ENCODE measurements at places on chromosomes 2 and 18.

GRCh38 chr2:53209679-53210458 is 557.7 kb upstream of the CHAC2 start:
- DNase-seq = no peak

- DNase-seq = no peak
Observed at GRCh38 chr2:210086292-210086691, 83.9 kb downstream of the RPE start.

- DNase-seq = no peak
Observed at GRCh38 chr18:11866329-11866728, 15.1 kb downstream of the CHMP1B start.

GRCh38 chr2:32824070-32824809 is 122.5 kb upstream of the LTBP1 start:
- DNase-seq = no peak

- DNase-seq = no peak
Observed at GRCh38 chr2:213271947-213272346, 12.3 kb upstream of the SPAG16 start.

DNA sequence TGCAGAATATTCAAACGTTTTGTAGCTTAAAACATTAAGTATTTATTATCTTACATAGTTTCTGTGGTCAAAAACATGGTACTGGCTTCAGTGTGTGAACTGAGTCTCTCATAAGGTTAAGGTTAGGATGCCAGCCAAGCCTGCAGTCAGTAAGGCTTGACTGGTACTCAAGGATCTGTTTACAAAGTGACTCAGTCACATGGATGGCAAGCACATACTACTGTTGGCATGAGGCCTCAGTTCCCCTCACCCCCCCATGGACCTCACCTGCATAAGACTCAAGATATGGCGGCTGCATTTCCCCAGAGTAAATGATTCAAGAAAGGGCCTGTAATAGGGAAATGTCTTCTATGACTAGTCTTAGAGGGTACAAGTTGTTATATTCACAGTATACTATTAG is 1167.5 kb downstream of the DPP10 start:
- DNase-seq = no peak

DNA sequence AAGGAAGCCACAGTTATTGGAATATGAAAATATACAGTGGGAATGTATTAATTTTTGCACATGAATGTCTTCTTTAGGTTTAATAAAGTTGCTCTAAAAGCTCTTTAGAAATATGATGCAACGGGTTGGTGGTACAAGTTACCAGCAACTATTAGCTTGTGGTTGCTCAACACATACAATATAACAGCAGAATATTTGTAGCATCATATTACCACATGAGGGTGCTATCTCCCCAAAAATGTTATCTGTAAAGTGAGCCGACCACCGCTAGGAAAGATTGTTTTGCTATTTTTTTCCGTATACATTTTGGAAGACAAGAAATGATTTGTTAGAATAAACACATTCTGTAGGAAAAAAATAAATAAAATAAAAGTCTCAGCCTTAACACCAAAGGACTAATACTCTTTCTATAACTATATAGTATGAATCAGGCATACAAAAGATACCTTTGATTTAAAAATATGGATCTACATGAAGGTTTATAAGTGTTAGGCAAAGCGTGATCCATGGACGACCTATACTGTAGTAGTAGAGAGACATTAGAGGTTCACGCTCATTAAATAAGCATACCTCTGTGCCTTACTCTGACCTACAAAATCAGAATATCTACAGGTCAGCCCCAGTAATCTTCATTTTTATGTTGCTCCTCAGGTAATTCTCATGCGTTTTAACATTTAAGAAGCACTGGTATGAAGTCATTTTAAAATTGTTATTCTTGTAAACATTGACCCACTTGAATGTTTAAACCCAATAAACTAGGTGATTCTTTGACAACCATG is 1110.6 kb upstream of the ACVR2A start:
- DNase-seq = no peak

DNA sequence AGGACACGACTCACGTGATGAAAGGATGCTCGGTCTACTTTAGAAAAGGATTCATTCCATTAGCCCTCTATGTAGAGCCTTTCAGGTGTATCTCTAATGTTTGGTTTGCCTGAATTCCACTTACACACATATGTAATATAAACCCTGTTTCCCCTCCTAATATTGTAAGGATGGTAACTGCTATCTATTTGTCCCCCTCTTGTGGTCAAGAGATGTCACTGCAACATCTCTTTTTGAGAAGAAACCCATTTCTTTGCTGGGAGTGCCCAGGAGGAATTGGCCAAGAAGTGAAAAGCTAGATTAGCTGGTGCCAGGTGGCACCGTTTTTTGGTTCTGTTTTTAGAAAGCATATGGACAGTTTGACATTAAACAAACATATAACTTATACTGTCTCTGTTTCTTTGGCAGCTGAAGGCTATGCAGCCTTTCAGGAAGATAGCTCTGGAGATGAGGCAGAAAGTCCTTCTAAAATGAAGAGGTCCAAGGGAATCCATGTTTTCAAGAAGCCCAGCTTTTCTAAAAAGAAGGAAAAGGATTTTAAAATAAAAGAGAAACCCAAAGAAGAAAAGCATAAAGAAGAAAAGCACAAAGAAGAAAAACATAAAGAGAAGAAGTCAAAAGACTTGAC is 41.2 kb downstream of the RALBP1 start:
- no peak for DNase-seq

GRCh38 chr18:34562252-34562870 is 147.7 kb upstream of the DTNA start:
- no peak for DNase-seq

- DNase-seq = no peak
Observed at GRCh38 chr2:113218283-113219091, 44.7 kb downstream of the PSD4 start.

GRCh38 chr18:62186499-62186773 is 420 bp downstream of the PIGN start:
- peak; percentile 44 for DNase-seq

GRCh38 chr2:107276034-107276433 is 390.1 kb upstream of the ST6GAL2 start:
- no peak for DNase-seq

DNA sequence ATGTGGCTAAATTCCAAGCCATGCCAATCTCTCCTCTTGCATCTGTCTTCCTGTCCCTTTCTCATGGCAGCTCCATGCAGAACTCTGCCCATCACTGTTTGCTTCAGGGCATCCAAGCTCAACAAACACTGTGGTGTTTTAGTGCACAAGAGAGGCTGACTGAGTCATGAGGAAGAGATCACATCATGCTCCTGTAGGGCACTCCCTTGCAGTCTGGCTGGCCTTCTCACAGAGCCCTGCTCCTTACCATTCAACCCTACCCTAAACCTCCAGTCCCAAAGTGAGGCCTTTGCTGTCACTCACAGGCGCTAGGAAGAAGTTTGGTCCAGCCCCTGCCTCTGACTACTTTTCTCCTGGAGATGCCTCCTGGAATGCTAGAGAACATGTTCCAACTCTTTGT is 194.0 kb downstream of the LRATD1 start:
- DNase-seq = no peak

DNA sequence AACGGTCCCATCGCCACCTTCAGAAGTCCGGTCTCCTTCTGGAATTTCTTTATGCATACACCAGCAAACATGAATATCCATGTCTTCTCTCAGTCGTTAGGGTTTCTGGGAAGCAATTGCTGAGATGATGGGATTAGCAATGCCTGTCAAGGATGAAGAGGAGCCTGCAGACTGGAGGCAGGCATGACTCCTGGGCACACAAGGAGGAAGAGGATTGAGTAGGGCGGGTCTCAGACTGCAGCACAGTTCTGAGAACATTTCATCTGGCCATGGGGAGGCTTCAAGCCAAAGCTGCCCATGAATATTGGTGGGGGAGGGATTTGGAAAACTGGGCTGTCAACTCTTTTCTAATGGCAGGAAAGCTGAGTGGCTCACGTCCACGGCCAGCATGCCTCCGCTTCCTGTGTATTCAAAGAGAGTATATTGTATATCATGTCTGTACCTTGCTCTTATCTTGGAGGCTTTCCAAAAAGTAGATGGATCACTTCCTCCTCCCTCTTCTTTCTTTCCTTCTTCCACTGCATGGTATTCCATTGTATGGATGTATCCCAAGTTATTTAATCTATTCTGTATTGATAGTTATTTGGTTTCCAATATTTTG is 24.5 kb downstream of the MC2R start:
- no peak for DNase-seq

DNA sequence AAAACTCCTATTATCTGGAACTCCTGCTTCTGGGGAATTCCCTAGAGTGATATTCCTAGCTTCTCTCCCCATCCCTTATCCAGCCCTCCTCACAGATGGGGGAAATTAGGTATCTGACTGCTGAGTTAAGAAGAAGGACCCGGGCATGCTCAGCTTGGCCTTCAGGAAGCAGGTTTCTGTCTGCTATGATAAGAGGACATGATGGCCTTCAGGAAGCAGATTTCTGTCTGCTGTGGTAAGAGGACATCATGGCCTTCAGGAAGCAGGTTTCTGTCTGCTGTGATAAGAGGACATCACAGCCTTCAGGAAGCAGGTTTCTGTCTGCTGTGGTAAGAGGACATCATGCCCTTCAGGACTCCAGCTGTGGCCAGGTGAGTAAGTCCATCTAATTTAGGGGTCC is 65.2 kb downstream of the PLEKHM3 start:
- DNase-seq = no peak

DNA sequence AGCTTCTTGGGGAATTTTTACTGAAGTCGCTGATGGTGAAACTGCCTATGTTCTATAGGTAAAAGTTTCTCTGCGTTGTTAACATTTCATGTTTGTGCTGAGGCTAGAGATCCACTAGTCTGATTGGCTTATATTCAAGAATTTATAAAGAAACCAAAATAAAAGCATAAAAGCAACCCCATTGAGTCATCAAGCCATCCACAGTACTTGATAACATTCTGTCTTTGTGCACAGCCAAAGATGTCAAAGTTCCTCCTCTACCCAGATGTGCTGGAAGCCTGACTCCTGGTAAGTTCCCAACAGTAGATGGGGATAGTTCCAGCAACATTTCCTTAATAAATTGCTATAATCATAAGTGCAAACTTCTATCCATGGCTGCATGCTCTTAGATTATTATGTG is 107.8 kb downstream of the TANC1 start:
- no peak for DNase-seq

DNA sequence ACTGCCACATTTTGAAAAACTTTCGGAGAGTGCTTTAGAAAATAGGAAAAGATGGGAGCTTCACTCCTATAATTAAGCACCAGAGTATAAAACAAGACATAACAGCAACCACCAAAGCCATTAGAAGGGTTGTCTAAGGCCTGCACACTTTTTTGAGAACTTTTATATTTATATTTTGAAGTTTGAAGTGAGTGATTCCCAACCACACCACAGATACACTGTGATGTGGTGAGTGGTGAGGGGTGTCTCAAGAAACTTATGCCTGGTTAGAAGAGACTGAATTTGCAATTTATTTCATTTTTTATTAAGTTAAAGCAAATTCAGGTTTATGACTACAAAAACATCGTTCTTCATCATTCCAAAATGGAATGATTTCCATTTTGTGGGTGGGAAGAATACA is 161.9 kb downstream of the DNAH6 start:
- DNase-seq = no peak

GRCh38 chr2:189254268-189254883 is 74.8 kb upstream of the COL5A2 start:
- no peak for DNase-seq

DNA sequence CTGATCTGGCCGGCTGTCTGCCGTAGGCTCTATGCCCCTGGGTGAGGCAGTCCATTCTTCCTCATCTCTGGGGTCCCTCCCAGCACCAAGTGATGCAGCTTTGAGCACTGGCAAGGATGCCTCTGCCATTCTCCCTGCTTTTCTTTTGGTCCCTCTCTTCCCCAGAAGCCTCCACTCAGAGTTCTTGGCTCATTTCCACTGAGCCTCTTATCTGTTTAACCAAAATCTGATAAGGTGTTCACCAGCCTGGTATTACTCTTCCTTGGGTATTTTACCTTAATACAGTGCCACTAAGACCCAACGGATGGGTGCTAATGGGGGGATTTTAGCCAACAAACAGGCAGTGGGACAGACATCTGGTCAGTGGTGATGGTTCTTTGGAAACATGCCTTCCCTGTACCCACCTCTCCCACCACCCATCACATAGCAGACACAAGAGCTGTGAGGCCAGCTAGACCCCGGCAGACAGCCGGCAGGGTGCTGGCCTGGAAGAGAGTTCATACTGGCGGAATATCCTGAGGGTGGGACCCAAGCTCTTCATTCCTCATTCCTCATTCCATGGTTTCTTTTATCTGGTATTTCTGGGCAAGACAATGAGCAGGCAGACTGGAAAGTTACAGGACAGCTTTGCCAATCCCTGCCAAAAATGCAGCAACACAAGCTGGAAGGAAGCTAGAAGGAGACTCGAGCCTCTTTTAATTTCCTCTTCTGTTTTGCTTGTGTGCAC is 34.6 kb downstream of the ZBTB7C start:
- DNase-seq = no peak

DNA sequence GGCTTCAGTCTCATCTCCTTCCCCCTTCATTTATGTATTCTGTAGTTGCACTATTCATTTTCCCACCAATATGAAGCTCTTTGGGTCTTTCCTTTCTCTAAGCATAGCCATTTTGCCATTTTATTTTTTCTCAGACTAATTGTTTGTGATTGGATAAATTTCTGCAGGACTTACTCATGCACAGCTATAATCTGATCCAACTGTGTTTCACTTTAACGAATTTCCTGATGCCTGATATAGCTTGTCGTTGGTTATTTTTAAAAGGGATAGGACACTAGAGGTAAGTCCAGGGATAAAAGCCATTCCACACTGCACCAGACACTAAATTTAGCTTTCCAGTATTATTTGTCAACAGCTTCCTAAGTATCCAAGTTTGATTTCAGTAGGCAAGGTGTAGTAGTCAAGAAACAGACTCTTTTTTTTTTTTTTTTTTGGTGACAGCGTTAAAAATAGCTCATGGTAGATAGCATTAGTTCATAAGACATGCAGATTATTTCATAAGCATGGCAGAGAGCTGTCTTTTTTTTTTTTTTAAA is 17.4 kb downstream of the ASB18 start:
- DNase-seq = no peak

DNA sequence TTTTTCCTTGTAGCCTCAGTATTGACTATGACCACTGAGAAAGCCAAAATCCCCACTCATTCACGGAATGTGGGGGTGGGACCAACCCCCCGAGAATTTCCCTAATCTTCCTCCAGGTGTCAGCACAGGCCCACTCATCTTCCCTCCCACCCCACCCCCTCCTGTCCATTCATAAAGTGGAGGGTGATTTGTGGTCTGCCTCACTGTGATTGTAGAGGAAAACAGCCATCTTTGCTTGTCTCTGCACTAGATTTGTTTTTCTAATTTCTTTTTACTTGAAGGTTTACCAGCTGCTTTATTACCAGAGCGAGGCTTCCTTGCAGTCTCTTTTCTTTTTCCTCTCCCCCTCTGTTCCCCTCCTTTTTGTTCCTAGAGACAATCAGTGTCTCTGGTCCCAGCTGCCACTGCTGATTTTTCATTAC is 171.8 kb downstream of the ICOS start:
- DNase-seq = no peak

DNA sequence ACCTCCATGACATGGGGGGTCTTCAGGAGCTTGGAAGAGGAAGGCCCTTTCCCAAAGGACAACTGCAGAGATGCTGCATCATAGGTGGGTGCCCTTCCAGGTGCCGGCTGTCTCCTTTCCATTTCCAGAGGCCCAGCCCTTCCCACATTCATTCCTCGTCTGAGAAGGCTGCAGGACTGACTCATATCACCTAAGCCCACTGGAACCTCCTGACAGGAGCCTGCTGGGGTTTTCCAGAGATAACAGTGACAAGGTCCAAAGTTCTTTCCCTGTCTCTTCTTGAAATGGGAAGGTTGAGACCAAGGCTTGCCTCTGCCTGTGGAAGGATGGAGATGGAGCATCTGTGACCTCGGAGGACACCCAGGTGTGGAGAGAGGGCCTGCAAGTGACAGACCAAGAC is 3.6 kb upstream of the PRSS56 start:
- no peak for DNase-seq

GRCh38 chr2:43003702-43004101 is 211.3 kb upstream of the HAAO start:
- no peak for DNase-seq
